Psoas muscle (tissue), 8 donors: ENCODE measurements at places on chromosomes 1 and 21. TPM values are rescaled to one million over a fixed set of nuclear protein-coding genes. Genes with fewer than 3 reads are reported as not detected.

DNA sequence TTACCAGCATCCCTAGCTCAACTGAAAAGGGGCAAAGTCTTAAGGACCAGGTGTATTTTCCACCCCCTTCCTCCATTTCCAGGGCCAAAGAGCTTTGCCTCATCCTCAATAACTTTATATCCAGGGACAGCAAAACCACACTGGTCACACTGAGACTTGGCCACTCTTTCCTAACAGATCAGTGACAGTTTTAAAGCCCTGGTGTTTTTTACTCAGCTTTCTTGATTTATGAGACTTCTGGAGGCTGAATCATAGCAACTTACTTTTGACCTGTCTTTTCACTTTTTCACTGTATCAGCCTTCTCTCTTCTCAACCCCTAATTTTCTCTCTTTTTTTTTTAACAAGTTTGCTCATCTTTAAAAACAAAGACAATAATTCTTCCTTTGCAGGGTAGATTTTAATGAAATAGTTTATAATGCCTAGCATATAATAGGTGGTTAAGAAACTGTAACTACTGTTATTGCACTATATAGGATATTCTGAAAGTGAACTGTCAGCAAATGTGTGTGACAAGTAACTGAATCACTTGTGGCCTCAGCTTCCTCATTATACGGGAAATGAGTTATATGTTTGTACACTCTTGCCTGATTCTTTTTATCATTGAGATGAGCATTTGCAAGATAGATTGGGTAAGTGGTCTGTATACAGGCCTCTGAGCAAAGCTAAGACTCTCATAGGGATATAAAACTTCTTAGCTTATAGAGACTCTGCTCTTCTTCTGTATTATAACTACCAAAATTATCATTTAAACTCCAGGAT lies 19.7 kb upstream of the DYNLT5 start:
- DNase-seq = no peak

The GRIK3 gene
- total RNA-seq = not detected

GRCh38 chr1:101444381-101444780 lies 207.6 kb downstream of the S1PR1 start:
- no peak for DNase-seq

DNA sequence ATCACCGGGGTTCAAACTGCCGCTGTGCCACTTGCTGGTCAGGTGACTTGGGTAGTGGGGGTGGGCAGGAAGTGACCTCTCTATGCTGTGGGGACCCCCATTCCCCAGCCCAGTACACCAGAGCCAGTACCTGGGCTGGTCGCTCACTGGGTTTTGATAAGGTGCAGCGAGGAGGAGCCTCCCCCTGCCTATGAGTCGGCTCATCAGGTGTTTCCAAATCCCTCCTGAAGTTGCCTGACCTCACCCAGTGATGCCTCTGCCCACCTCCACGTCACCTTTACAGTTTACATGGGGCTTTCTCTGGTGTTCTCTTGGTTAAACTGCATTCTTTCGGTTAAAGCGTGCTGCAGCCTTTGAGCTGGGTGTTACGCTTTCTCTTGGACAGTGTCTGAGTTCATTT lies 58.2 kb downstream of the ARHGEF10L start:
- DNase-seq = no peak

The TRIM67 gene
- total RNA-seq = not detected

DNA sequence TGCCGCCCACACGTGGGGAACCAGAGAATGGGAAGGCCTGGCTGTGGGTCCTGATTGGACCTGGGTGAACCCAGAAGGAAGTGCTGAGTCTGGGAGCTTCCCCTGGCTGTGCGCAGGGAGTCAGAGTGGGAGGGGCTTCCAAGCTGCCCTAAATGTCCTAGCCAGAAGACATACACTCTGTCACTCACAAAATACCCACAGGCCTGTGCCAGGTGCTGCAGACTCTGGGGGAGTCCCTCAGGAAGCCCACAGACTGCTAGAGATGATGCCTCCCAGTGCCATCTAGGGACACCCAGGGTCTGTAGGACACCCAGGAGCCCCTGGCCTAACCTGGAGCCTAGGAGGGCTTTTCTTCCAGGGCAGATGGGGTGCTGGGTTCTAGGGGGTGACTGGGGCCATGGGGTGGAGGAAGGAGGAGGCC lies 33.7 kb upstream of the LRP8 start:
- DNase-seq = no peak

The CSF3R gene
- total RNA-seq = 1.9 TPM

The GBP4 gene
- 4.4 TPM for total RNA-seq

The SPRR2D gene
- total RNA-seq = not detected

GRCh38 chr1:229209386-229209785 lies 61.5 kb upstream of the RAB4A start:
- DNase-seq = no peak

DNA sequence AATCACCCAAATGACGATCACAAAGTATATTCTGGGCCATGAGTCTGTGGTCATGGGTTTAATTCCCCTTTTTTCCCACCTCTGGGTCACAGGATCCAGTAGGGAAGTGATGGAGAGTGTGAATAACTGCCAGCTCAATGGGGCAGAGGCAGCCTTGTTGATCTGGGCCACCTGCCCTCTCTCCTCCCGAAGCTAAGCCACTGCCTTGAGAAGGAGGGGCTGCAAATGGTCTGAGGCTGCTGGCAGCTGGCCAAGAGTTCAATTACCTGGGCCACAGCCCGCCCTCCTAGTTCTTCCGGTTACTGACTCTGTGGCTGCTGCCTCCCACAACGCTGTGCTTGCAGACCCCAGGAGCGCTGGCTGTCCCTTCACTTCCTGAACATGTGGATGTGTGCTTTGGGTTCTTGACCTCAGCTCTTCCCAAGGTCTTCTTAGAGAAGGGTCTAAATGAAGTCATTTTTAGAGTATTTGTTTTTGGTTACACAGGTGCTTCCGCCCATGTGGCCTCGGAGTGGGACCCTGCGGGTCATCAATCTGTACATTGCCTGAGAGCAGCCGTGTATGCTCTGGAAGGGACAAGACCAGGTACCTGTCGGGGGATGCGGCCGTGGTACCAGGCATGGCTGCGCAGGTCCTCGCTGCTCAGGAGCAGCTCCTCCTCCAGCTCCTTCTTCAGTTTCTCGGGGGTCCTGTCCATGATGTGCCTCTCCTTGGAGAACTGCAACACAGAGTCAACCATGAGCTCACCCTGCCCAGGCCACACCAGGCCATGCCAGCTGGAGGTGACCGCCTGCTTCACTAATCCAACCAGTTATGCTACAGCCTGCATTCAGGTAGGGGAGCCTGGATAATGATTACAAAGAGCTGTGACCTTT lies 89.7 kb downstream of the BCAR3 start:
- peak; percentile 22 for DNase-seq

The FCGR1A gene
- total RNA-seq = 1.6 TPM

The MAN1C1 gene
- 6.7 TPM for total RNA-seq

DNA sequence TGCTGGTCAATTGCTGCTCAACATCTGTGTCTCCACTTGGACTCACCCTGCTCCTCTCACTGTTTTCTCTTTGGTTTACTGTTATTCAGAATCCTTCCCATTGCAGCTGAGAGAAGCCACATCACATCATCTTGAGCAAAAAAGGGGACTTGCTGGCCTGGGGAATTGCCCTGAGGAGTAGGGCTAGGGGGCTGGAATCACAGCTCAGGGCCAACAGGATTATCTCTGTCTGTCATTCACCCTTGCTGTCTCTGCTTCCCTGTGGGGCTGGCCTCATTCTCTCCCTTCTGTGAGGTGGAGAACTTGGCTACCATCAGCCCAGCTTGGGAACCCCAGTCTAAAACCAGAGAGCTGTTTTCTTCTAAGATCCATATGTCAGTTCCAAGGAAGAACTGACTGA lies 140.7 kb upstream of the WNT4 start:
- no peak for DNase-seq

DNA sequence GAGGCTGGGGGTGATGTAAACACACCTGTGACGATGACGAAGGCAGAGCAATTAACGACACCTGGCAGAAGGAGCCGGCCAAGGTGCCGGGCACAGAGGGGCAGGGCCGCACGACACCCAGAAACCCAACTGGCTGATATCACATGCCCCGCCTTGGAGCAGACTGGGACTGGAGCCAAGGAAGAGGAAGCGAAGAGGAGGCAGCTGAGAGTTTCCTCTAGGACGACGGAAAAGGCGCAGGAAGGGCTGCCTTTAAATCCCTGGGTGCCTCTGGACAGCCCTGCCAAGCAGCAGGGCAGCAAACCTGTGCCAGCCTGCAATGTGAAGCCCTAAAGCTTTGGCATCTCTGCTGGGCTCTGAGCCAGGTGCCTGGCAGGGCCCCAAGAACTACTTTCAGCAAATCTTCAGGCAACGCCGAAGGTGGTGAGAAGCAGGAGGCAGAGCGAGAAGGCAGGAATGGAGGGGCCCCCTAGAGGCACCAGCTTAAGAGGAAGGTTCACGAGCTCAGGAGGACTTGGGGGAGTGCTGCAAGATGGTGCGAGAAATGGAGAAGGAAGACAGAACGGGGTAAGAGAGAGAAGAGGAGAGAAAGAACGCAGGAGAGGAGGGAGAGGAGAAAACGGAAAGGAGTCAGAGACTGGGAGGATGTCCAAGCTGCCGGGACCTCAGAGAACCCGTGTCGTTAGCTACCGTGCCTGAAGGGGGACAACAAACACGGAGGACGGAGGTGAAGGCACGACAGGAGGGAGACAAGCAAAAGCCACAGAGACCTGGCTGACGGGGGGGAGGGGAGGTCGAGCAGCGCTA lies 25.3 kb upstream of the PEF1 start:
- DNase-seq = peak; percentile 72

- DNase-seq = no peak
These were observed 43.5 kb upstream of the SCCPDH start for GRCh38 chr1:246680696-246681130.

The TIMM17A gene
- 54.2 TPM for total RNA-seq

- peak; percentile 49 for DNase-seq
These were observed 511 bp downstream of the DNTTIP2 start for GRCh38 chr1:93878501-93878888.

The FAM72B gene
- total RNA-seq = not detected

The SLC45A3 gene
- 0.32 TPM for total RNA-seq

- DNase-seq = no peak
These were observed 63.7 kb upstream of the B3GALNT2 start for GRCh38 chr1:235567812-235568503.

DNA sequence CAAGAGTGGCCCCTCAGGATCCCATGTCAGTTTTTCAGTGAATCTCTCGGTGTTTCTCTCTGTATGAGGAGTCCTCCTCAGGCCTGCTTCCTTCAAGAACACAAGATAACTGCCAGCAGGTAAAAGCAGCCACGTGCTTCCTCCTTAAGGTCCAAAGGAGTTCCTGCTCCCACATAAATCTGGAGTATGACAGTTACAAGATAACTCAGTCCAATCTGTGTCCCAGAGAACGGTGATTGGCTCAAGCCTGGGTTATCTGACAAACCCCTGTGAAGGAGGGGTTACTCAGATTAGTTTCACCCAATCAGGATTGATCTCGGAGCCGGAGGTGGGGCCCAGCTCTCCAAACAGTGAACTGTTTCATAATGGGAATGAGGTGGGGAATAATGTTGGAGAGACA lies 5.8 kb upstream of the ANKRD13C start:
- no peak for DNase-seq

DNA sequence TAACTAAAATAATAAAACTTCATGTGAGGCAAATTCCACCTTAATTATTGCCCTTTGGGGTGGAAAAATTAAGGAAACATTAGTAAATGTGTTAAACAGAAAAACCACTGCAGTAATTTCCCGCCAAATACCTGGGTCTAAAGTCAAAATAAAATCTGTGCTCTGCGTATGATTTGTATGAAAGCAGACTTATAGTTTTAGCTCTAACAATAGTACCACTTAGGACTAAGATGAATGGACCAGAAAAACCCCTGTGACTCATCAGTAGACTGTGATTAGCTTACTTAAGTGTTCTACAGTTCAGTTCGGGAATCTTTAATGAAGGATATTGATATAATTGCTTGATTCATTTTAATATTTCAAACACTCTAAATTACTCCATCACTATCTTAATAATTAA lies 23.3 kb upstream of the C1orf105 start:
- no peak for DNase-seq

- DNase-seq = no peak
These were observed 367.7 kb upstream of the NEGR1 start for GRCh38 chr1:72649991-72650390.

GRCh38 chr1:170732252-170732588 lies 68.3 kb downstream of the PRRX1 start:
- no peak for DNase-seq

DNA sequence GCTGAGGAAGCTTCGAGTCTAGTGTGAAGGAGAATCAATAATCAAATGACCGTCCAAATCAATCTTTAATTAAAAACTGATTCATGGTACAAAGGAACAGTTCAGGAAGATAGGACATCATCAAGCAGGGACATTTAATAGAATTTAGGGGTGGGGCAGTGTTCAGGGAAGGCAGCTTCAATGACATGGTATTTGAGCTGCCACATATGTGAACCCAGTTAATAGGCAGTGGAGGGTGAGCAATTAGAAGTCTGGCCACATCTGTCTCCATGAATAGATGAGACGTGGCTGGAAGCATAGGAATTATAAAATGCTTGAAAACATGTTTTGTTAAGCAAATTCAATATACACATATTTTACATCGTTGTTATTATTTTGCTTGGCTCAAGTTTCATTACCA lies 362.7 kb downstream of the PRDM2 start:
- DNase-seq = no peak

The RGS5 gene
- 109 TPM for total RNA-seq

- no peak for DNase-seq
These were observed 52.2 kb downstream of the DMRTB1 start for GRCh38 chr1:53511323-53511932.

The CHAF1B gene
- 10.5 TPM for total RNA-seq

GRCh38 chr1:207869859-207870258 lies 41.1 kb downstream of the CD34 start:
- no peak for DNase-seq

- DNase-seq = no peak
These were observed 223.6 kb upstream of the POU3F1 start for GRCh38 chr1:38269923-38270848.

DNA sequence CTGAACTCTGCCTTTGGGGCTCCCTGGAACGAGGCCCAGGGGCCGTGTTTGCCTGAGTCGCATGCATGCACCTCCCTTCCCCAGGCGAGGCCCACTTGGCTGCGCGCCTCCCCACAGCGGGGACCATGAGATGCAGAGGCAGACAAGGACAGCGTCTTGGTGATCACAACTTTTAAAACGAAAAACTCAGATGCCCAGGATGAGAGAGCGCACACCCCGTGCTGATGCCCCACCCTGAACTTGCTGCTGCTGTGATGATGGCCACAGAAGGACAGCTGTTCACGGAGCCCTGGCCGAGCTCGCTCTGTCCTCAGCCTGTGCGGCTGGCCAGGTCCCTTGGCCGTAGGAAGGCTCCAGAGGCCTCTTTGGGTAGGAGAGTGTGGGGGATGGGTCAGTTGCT lies 11.4 kb upstream of the PRMT2 start:
- DNase-seq = no peak

GRCh38 chr21:38401191-38401926 lies 96.9 kb downstream of the ERG start:
- no peak for DNase-seq
